ENCODE measurements at places on chromosomes 3 and 15.

DNA sequence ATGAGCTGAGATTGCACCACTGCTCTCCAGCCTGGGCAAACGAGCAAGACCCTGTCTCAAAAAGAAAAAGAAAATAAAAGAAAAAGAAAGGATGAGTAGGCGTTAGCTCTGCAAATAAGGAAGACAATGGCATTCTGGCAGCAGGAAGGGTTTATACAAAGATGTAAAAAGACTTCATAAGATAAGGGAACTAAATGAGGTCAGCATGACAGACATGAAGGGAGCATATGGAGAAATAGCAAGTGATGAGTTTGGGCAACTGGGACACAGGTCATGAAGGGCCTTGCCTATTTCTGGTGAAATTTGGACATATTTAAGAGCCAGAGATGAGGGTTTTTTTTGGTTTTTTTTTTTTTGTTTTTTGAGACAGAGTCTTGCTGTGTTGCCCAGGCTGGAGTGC, 24.5 kb downstream of the TMEM266 start:
- no peak for DNase-seq

GRCh38 chr15:66128116-66128680, 125.4 kb downstream of the MEGF11 start:
- no peak for DNase-seq

- DNase-seq = no peak
Observed at GRCh38 chr15:95503107-95503506, 827.4 kb upstream of the NR2F2 start.

- DNase-seq = no peak
Observed at GRCh38 chr15:64013179-64014062, 32.9 kb downstream of the DAPK2 start.

DNA sequence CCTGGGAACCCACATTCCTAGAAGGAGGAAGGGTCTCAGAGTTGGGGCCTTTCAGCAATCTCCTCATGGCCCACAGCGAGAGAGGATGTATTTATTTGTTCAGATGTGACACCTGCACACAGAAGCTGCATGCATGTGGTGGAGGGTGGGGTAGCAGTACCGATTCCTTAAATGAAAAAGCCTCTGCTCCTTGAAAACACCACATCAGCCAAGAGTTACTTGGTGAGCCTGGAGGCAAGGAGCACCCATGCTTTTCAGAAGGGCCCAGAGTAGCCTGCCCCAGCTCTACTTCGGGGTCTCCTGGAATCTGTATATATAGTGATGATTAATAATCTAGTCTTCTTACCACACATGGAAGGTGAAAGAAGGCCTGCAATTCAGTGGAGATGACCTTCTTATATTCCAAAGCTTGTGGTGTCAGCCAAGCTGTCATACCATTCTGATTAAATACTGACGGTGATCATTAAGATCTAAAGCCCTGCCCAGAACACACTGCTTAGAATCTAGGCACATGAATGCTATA, 33.5 kb downstream of the SEMA6D start:
- DNase-seq = no peak

- no peak for DNase-seq
Observed at GRCh38 chr3:14554715-14555114, 14.6 kb upstream of the GRIP2 start.

DNA sequence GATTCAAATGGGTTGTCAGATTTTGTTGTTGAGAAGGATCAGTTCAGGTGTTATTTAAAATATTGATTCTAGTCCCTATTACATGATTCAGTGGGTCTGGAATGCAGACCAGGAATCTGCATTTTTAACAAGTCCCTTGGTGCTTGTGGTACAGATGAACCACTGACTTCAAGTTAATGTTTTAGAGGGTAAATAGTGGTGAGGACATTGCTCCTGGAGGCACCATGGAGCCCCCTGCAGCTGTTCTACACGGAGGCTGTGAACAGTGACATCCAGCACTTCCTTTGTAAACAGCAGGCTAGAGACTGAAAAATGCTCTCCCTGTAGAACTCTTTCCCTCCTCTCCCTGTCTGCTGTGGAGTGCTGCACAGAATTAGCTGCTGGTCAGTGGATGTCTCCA, 4.8 kb upstream of the FSIP1 start:
- no peak for DNase-seq

- DNase-seq = no peak
Observed at GRCh38 chr3:130901463-130902204, 7.8 kb downstream of the ATP2C1 start.

- no peak for DNase-seq
Observed at GRCh38 chr3:12579456-12579855, 22.6 kb downstream of the MKRN2 start.

DNA sequence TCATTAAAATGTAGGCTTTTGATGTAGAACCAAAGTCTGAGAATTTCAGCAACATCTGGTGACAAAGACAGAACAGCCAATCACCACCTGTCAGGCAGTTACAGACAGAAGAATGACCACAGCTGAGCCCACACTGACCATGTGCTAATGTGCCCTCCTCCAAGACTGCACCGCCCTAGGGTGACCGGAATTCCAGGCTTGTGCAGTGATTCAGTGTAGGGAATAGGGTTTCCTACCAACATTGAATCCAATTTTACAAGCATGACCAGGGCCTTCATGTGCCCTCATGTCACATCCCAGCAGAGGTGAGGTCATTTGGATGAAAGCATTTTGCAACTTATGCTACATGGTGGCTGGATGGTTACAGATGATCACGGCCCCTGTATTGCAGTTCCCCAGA, 412.5 kb downstream of the SOX2 start:
- DNase-seq = no peak

GRCh38 chr15:36880224-36880912, 220.0 kb downstream of the MEIS2 start:
- DNase-seq = no peak

Data from central memory CD8-positive, alpha-beta T cell (primary cell).